ENCODE measurements at places on chromosomes 3 and 15.

GRCh38 chr3:192929146-192929545 lies 11.5 kb upstream of the MB21D2 start:
- no peak for DNase-seq

DNA sequence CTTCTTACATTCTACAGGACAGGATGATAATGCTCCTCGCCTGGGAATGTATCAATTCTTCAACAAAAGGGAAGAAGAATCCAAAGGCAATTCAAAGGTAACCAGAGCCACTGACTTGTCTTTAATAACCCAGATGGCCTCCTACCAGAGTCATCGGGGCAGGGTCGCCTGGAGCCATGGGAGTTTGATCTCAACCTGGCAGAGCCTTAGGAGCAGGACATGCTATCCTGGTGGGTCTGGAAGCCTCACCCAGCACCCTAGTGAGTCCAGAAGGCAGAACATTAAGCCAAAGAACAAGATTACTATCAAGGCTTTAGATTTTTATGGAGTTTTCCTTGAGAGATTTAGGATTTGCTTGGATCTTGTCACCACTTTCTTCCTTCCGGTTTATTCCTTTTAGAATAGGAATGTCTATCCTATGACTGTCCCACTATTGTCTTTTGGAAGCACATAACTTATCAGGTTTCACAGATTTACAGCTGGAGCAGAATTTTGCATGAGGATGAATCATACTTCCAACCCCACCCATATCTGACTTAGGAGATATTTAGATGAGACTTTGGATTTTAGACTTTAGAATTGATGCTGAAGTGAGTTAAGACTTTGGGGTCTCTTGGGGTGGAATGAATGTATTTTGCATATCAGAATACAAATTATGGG lies 330.3 kb upstream of the GOLIM4 start:
- DNase-seq = no peak

GRCh38 chr15:62950462-62950931 lies 92.0 kb upstream of the TPM1 start:
- no peak for DNase-seq

- DNase-seq = no peak
Measured at GRCh38 chr15:78978601-78979179, 33.8 kb upstream of the CTSH start.

DNA sequence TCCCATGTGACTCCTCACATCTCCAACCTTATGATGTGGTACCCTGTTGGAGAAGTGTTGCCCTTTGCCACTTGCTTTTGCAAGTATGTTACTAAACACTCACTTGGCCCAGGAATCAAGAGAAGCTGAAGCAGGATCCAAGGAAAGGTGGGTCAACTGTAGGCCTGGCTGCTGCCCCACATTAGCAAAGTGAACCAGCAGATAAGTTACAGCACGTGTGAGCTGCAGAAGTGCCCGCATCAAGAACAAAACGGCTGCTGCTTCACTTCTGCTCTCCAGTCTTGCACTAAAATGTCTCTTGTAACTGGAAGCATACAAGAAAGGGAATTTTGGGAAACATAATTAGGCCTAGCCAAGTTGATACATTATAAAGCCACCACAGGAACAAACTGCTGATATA lies 79.6 kb downstream of the PCOLCE2 start:
- no peak for DNase-seq

GRCh38 chr3:52123106-52123725 lies 31.0 kb downstream of the POC1A start:
- DNase-seq = peak; percentile 89

DNA sequence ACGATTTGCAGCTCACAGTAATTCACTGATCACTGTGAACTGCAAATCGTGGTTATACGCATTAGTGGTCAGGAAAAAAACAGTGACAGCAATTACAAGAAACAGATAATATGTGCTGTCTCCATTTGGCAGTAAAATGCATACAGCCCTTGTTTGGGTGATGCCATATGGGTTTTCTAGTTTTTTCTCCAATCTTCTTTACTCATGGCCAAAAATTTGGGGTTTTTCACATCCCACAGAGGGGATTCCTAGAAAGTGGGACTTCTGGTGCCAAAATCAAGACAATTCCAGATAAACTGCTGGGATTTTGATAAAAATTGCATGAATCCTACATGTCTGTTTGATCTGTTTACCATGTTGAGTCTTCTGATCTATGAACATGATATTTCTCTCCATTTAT lies 15.6 kb downstream of the NDN start:
- no peak for DNase-seq

- DNase-seq = no peak
Measured at GRCh38 chr3:41288785-41289184, 89.5 kb downstream of the CTNNB1 start.

- DNase-seq = no peak
Measured at GRCh38 chr15:37339437-37339836, 239.1 kb upstream of the MEIS2 start.

- no peak for DNase-seq
Measured at GRCh38 chr3:64027658-64028057, 4.4 kb upstream of the PSMD6 start.

- DNase-seq = no peak
Measured at GRCh38 chr3:197431346-197431910, 124.3 kb downstream of the BDH1 start.

DNA sequence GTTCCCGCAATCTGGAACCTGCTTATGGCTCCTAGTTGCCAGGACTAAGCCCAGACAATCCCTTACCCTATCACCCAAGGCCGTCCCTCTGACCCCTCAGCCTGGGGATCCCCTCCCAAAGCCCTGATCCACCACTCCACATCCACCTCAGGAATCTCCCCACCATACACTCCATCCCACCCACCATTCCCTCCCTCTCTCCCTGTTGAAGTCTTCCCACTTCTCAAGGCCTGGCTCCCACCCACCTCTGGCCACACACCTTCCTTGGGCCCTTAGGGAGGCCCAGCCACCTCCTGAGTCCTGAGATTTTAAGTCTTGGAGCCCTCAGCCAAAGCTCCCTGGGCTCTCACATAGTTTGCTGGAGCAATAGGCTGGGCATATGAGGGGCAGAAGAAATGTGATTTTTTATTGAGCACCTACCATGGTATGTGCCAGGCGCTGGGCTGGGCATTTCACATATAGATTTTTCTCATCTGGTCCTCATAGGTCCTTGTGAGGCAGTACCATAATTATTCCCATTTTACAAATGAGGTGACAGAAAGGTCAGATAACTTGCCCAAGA lies 48.1 kb downstream of the HCN4 start:
- DNase-seq = peak; percentile 32

GRCh38 chr3:10927551-10927950 lies 65.0 kb upstream of the SLC6A1 start:
- peak; percentile 37 for DNase-seq

DNA sequence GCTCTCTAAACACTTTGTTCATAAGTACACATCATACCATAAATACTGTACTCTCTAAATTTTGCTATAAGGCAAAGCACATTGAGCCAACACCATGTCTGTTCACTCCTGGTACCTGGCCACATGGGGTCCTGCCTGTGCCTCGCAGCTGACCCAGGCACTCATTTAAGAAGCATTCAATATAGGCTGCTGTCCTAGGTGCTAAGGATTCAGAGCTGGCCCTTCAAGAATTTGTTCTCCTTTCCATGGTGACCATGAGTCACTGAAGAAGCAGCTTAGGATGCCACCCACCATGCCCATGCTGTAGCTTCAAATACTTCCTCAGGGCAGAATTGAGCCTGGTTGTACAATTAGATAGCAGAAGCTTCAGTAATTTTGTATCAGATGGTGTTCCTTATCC lies 119.2 kb upstream of the ZBED2 start:
- DNase-seq = peak; percentile 74

GRCh38 chr3:157087373-157087772 lies 72.6 kb downstream of the CCNL1 start:
- no peak for DNase-seq

- DNase-seq = peak; percentile 80
Measured at GRCh38 chr15:57559875-57560274, 31.8 kb upstream of the MYZAP start.

DNA sequence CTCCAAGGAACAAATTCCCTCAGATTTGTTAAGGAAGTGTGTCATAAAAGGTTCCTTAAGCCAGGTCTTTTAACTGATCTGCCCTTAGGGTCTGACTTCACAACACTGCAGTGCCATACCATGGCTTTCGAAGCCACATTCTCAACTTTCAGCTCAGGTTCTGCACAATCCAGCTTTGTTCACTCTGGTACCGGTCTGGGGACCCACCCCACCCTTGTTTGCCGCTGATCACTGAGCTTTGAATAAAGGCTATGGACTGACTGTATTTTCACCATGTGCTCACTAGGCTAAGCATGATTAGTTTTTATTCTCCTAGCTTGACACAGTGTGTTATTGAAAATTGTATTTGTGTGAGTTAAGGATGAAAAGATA lies 15.9 kb downstream of the SNX1 start:
- DNase-seq = peak; percentile 81

GRCh38 chr3:171177056-171177455 lies 150.5 kb upstream of the SLC2A2 start:
- DNase-seq = no peak

DNA sequence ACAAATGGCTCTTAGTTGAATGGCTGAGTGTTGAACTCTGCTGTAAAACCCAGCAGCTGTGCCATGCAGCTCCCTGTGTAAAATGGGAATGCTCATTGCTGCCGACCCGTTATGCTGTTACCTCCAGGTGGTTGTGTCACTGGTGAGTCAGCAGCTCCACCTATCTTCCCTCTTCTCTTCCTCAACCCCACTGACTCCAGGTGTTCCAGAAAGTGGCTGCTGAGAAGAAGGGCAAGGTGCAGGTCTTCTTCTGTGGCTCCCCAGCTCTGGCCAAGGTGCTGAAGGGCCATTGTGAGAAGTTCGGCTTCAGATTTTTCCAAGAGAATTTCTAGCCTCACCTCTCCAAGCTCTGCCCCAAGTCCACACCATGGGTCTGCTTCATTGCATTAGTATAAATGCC lies 41.9 kb downstream of the NOX5 start:
- peak; percentile 63 for DNase-seq

DNA sequence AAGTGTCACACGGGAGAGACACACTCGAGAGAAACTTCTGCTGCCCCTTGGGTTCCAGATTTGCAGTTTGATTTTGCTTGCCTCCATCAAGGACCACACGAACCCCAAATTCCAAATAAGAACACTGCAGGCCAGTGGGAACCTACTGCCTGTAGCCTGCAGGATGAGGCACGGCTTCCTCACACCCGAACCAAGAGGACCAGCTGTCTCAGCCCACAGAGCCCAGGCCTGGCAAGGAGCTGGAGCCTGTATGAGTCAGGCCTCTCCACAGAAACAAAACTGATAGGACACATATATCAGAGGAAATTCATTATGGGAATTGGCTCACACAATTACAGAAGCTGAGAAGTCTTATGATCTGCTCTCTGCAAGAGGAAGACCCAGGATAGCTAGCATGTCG lies 188.1 kb upstream of the NSMCE3 start:
- DNase-seq = no peak

DNA sequence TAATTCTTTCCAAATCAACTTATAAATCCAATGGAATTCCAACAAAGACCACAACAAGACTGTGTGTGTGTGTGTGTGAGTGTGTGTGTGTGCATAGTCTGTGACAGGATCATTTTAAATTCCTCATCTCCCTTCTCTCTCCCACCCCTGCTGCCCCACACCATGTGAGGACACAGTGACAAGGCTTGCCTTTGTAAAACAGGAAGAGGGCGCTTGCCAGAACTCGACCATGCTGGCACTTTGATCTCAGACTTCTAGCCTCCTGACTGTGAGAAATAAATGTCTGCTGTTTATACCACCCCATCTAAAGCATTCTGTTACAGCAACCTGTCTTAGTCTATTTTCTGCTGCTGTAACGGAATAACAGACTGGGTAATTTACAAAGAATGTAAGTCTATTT lies 99.1 kb downstream of the NSMCE3 start:
- no peak for DNase-seq

DNA sequence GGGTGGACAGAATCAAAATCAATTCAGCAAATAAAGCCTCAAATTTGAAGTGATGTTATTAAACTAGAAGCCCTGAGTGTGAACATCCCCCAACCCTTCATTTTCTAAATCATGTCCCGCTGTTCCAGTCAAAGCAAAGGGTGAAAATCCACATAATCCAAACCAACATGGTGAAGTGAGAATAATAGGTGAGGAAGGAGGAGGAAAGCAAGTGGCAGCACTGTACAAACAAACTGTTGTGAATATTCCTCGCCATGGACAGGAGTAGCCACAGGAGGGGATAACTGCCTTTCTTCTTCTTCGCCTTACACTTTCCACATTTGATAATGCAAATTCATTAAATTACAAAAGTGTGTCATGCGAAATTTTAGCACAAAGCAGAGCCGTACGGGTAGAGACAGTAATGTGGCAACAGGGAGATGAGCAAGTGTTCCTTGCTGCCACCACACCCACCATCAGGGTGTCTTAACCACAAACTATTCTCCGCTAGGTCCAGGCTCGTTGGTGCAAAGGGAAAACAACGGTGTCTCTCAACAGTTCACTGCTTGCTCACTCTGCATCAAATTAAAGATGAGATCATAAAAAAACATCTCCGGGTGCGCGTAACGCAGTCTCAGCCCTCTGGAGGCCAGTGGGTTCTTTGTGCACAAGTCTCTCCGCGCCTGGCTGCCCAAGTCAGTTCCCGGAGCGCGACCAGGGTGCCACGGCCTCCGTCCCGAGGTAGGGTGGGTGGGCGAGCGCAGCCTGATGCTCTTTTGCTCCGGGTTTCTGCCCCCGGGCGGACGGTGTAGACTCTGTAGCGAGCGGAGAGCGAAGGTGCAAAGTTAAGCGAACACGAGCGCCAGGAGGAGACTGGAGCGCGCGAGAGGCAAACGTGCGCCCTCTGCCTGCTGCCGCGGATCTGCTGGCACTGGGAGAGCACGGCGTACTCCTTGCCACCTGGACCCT lies 6.7 kb downstream of the EPHA3 start:
- peak; percentile 91 for DNase-seq

DNA sequence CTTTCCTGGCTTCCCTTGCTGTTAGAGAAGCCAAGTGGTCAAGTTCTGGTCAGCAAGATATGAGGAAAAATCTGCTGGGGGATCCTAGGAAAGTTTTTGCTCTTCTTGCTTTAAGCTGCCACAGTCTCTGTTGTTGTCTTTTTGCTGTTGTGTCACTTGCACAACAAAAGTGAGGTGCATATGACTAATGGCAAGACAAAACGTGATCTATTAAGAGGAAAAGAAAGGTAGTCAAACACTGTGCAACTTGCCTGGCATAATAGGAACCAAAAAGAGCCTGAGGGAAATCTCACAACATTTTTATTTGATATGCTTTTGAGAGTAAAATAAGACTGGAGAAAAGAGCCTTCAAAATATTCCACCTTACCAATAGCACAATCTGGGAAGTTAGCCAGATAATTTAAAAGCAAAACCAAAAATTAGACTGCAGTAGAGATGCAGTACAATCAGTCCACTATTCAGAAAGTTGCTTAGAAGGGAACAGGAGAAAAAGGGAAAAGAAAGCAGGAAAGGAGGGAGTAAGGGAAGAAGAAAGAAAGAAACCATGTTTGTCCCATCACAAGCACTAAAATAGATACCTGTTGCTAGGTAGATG lies 110.0 kb upstream of the SLC4A7 start:
- DNase-seq = no peak
